Coronary artery (tissue), 2 donors: ENCODE measurements at places on chromosomes 2 and 18.

DNA sequence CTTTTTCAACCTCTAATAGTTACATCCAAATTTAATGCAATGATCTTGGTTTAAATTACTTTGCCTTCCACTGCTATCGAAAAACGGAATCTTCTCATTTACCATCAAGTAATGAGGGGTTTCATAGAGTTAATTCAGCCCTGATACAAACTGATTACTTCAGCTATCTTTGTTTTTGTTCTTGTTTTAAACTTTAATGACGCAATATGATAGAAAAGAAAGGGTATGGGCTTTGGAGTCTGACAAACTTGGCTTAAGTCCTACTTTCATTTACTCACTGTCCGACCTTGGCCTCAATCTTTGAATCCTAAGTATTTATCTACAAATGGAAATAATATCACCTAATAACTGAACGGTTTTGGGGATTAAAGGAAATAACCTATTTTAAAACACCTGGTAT lies 16.1 kb downstream of the ADAM17 start:
- DNase-seq, result no peak

DNA sequence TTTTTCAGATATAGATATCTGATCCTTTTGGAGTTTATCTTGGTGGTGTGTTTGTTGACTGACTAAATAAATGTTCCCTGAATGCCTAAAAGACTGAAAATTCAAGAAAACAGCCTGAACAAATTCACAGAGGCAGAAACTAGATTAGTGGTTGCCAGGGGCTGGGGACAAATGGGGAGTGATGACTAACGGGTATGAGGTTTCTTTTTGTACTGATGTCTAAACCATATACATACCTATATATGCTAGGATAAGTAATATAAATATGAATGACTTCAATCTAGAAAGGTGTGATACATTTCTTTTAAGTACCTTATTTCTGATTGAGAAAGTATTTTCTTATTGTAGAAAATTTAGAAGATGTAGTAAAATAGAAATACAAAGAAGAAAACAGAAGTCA lies 176.9 kb upstream of the PGAP1 start:
- no peak for DNase-seq

DNA sequence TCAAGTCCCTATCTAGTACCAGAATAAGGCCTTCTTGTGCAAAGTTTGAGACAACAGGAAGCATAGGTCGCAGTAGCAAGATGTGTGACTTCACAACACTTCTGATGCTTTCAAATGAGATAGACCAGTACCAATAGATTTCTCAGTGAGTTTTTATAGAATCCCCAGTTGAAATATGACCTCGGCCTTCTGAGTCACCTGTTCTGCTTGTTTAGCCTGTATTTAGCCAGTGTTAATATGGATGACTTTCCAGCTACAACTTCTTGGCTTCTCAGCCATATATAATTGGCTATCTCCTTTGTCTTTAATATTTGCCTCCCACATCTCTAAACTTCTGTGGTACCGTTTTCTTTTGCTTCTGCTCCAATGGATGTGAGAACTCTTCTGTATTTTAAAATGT lies 113.8 kb downstream of the KYNU start:
- no peak for DNase-seq

GRCh38 chr2:86003967-86004366 lies 101.7 kb downstream of the POLR1A start:
- no peak for DNase-seq

- no peak for DNase-seq
These were observed 20.0 kb downstream of the KCNIP3 start for GRCh38 chr2:95317123-95317500.

DNA sequence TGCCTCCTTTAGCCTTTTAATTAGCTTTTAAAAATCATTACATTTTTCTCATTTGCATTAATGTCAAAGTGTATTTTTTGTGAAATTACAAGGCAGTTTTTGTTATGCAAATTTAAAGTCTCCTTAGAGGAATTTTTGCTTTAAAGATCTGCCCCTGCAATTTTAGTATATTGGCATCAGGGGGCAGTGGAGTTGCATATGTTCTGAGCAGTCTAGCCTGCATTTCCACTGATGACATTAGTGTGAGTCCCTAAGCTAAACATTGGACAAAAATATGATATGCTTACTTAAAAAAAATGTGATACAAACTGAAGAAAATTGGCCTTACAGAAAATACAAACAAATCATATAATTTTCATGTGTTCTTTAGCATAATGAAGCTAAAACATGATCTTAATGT lies 426.5 kb downstream of the SLC4A3 start:
- no peak for DNase-seq

DNA sequence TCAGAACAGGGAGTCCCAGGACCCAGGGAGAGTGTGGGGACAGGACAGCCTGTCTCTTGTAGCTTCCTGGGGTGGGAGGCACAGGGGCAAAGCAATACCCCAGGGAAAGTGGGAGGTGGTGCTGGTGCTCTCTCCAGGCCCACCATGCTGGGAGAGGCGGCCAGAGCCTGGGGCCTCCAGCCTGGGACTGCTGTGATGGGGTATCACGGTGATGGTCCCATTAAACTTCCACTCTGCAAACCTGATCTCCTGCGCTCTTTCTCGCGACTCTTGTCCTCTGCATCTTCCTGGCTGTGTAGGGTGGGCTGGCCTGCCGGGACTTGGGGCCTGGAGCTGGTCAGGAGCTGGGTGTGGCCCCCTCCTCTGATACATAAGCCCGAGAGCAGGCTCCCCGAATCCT lies 8.0 kb upstream of the CAPN10 start:
- no peak for DNase-seq

DNA sequence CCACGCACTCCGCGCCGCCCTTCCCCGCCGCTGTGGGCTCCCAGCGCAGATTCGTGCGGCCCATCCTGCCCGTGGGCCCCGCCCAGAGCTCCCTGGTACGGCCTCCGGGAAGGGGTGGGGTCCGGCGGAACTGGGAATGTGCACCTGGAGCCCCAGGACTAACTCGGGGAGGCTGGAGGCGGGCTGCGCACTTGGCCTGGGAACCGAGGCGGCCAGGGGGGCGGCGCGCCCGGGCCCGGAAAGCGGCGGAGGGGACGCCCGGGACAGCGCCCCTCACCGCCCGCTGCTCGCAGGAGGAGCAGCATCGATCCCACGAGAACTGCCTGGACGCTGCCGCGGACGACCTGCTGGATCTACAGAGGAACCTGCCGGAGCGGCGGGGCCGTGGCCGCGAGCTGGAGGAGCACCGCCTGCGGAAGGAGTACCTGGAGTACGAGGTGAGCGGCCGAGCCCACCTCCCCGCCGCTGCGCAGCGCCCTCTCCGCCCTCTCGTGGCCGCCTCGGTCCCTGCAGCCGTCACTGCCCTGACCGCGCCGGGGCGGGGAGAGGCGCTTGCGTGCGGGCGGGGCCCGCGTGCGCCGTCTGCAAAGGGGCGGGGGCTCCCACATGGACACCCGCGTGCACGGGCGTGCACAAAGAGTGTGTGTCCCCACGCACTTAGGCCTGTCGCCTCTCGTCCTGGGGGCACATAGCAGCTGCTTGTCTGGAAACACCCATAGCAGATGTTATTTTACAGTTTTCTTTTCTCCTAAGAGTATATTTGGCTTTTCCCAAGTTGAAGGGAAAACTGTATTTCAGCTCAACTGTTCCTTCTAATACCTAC lies 25.2 kb downstream of the PSD4 start:
- no peak for DNase-seq

DNA sequence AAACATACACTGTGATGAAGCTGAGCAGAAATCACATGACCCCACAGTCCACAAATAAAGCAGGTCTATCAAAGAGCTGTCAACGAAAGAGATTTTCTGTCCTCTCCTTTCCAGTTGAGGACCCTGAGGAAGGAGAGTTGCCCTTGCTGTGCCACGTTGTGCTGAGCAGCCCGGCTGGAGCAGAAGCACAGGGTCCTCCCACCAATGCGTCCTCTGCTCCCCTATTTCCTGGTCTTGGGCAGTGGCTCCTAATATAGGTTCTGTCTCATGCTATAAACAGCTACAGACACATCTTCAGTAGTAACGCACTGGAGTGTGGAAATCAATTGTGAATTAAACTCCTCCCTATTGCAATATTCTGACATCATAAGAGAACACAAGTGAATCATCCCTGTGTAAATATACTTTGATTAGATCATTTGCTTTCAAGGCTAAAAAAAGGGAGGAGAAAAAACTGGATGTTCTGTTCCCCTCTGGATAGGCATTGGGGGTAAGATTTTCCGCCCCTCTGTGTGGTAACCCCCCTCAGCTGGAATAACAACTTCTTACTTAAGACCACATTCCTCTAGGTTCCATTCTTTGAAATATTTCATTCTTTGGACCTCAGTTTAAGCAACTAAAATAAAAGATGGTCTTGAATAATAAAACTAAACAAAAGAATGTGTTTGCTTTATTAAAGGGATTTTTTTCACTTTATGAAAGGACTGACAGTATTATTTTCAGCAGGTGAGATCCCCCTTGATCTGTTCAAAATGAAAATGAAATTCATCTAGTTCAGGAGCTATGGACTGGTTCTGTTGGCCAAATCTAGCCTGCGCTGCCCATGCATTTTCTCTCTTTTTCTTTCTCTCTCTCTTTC lies 8.3 kb upstream of the RHOB start:
- peak; percentile 83 for DNase-seq
